ENCODE measurements at places on chromosomes 1 and 21.

DNA sequence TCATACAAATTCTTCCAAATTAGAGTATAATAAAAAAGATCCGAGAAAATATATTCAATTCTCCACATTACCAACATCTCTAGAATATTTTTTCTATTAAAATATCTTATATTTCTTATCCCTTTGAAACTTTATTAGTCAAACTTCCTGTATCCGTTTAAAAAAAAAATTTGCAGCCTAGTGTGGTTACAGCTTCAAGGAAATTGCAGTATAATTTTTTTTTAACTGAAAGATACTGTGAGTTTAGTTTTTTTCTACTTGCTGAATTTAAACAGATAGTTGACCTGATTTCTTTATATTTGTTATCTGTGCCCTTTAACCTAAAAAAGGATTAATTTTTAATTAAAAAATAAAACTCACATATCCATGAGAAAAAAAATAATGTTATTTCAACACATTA, 1.5 kb downstream of the RGS18 start:
- no peak for DNase-seq

DNA sequence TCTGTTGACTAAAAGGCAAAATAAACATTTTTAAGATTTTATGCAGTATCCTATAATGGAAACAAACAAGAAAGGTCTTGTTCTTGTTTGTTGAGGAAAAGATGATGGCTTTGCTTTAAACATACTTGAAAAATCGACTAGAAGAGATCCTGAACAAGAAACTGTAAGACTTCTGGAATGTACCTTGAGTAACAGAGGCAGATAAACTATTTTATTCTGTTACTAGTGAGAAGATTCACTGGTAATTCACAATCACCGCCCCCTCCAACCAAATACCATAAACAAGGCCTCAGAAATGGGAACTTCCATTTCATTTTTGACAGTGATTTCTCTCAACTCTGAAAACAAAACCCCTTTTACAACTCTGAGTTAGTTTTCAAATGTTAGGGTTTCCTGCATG, 18.1 kb downstream of the TSEN15 start:
- DNase-seq = no peak

GRCh38 chr1:211566431-211567025, 12.4 kb downstream of the SLC30A1 start:
- DNase-seq = no peak

DNA sequence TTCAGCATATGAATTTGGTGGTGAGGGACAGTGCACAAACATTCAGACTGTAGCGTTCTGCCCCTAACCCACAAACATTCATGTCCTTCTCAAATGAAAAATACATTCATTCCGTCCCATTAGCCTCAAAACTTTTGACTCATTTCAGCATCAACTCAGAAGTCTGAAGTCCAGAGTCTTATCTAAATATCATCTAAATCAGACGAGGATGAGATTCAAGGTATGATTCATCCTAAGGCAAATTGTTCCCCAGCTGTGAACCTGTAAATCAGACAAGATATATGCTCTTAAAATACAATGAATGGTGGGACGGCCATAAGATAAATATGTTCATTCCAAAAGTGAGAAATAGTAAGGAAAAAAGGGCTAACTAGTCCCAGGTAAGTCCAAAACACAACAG, 1195.6 kb upstream of the ADGRL4 start:
- DNase-seq = no peak

DNA sequence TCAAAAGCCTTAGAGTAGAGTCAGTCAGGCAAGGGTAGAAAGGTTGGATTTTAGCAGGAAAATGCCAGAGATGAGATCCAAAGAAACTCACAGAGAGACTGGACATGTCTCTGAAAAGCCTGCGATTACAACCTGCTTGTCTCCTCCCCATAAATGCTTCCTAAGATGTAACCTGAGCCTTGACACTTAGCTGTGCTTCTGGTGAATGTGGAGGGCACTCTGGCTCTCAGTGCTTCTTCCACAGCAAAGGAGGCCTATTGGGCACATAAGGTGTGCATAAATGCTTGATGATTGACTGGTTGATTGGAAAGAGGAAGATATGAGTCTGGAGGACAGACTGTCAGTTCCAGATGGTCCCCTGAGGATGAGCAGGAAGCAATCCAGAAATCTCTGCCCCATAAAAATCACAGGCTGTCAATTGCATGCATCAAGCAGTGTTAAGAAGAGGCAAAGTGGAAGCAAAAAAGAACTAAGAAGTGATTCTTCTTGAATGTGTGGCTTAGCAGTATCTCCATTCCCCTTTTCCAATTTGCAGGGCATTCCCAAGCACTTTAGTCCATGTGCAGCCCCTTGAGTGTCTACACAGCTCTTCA, 236.2 kb upstream of the RRP15 start:
- no peak for DNase-seq
